ENCODE measurements at places on chromosomes 11 and 22.

GRCh38 chr11:83816572-83817187 is 530.5 kb upstream of the CCDC90B start:
- DNase-seq: no peak

GRCh38 chr11:66883016-66883965 is 26.4 kb downstream of the LRFN4 start:
- peak; percentile 61 for DNase-seq

DNA sequence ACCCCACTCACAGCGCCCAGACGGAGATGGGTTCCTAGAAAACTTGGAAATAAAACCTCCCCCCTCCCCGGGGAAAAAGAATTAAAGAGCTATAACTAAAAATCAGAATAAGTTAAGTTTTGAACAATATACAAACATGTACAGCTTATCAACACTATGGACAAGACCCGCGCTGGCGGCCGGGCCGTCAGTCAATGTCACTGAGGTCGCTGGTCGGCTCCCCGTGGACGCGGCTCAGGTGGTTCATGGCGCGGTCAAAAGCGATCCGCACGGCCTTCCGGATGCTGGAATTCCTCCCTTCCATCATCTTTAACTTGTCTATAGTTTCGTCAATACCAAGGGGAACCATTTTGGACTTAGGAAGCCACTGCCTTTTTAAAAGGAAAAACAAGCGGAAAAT is 53.6 kb downstream of the BRD1 start:
- no peak for DNase-seq

DNA sequence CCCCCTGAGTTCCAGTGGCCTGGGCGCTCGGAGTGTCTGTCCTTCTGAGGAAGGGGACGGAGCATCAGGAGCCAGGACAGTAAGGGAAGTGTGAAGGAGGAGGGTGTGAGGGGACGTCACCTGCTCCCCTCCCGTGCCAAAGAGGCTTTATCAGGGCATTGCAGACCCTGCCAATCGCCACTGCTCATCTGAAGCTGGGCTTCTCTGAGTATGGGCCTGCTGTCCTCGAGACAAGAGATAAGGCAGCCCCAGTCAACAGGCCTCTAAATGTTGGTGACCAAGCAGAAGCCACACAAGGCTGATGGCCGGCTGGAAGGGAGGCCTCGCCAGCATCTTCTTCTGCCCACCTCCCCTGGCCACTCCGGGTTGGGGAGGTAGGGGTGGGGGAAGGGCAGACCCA is 29.8 kb downstream of the LIF start:
- DNase-seq: no peak

GRCh38 chr22:45271667-45272201 is 13.0 kb upstream of the UPK3A start:
- no peak for DNase-seq

DNA sequence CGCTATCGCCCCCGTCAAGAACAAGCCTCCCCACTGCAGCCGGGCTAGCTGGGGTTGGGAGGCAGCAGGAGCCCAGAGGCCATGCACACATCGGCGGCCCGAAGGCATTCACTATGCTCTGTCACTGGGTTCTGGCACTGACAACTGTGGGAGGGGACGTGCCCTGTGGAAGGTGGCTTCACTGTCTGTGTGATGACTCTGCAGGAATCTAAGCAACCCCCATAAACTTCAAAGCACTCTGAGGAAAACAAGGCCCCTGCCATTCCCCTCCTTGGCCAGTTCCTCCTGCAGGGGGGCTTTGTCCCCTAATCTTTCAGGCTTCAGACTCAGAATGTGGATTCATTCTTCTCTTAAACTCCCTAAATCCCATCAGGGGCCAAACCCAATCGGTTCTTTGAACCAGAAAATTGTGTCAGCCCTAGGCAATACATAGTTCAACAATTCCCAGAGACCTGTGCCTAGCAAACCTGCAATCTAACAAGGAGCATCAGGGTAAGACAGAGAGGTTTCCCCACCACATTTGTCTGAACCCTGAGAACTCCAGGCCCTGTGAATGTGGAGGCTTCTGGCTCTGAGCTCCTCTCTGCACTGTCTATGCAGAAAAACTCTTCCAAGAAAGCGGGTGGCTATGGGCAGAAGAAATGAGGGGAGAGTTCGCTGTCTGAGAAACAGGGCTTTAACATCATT is 1477.2 kb downstream of the TBC1D22A start:
- DNase-seq: no peak

DNA sequence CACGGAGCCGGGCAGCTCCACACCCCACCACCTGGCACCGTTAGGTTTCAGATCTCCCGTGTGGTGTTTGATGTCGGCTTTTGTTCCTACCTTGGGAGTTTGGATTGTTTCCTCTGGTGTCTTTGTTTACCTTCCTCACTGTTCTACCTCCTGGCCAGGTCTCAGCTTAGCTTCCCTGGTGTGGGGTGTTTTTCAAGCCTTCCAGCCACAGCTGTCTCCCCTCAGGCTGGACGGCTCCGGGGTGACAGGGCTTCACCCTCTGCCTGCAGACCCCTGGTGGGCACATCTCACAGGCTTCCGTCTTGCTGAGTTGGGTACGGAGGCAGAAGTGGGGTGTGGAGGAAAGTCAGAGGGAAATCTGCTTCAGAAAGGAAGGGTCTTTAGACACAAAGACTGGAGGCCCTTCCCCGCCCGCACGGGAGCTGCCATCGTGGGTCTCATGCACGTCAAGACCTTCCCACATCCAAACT is 59.6 kb upstream of the EMID1 start:
- no peak for DNase-seq

DNA sequence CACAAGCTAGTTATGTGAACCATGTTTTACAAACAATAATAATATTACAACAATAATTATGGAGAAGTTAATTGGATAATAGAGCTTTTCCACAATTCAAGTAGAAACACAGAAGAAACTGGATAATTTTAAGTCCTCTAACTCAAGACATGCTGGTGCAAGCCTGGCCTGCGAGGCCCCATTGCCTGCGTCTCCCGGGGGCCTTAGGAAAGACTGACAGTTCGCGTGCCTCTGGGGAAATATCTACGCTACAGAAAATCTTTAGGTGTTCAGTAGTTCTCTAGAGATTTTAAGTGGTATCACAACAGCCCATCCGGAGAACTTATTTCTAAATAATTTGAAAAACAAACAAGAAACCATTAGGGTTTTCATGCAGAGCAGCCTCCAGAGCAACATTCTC is 23.2 kb downstream of the GAL start:
- DNase-seq: no peak

GRCh38 chr11:6565988-6566703 is 37.3 kb downstream of the RRP8 start:
- DNase-seq: no peak

GRCh38 chr22:40932396-40932795 is 18.8 kb upstream of the RBX1 start:
- DNase-seq: no peak

- no peak for DNase-seq
Observed at GRCh38 chr22:38774496-38775166, 18.8 kb upstream of the SUN2 start.

DNA sequence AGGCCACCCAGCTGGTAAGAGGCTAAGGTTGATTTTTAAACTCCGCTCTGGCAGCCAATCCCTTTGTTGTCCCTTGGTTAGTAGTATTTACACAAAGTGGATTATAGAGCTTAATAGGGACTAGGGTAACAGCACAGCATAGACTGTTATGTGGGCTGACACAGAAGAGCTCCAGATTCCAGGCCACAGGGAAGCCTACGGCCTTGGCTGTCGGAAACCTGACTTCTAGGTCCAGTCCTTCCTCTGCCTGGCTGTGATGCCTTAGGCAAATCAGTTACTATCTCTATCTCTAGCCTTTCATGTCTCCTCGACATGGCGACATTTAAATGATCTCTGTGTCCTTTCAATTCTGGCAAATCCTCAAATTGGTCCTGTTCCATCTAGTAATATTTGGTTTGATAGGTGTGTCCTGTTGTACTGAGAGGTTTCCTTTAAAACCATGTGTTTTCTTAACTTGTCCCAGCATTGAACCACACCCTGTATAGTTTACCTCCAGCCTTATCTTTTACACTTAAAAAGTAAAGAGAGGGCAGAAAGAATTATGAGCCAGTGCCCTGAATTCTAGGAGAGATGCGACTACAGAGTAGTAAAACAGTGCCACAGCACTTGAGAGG is 4.2 kb downstream of the MMP1 start:
- no peak for DNase-seq

GRCh38 chr11:74438681-74439080 is 28.7 kb downstream of the KCNE3 start:
- no peak for DNase-seq

- DNase-seq: no peak
Observed at GRCh38 chr11:76166314-76166713, 40.0 kb downstream of the WNT11 start.

- no peak for DNase-seq
Observed at GRCh38 chr22:34490886-34491285, 570.6 kb upstream of the LARGE1 start.

GRCh38 chr22:30869667-30870395 is 98.7 kb downstream of the MORC2 start:
- DNase-seq: no peak

DNA sequence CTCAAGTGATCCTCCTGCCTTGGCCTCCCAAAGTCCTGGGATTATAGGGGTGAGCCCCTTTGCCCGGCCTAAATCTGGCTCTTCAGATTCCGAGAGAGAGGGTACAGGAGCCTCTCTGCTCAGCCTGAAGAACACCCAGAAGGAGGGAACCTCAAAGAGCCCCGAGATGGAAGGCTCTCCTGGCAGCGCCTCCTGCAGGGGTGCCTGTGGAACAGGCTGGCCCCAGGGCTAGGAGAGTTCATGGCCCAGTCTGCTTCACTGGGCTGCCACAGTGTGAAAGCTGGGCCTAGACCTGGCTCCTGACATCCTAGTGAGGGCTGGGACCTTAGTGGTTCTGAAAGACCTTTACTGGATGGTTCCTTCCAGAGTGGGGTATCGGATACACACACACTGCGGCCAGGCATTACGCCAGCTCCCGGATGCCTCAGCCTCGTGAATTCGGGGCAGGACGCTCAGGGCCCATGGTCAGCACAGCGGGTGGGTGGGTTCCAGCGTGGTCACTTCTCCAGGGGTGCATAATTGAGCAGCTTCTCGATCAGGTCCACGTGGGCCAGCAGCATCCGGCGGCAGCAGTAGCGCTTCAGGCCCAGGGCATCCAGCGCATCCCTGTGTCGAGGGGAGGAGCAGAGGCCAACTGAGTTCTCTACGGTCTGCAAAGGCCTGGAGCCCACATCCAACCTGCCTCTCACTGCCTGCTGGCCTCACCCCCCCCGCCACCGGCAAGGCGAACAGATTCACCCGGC is 2.3 kb downstream of the POLR2L start:
- no peak for DNase-seq

DNA sequence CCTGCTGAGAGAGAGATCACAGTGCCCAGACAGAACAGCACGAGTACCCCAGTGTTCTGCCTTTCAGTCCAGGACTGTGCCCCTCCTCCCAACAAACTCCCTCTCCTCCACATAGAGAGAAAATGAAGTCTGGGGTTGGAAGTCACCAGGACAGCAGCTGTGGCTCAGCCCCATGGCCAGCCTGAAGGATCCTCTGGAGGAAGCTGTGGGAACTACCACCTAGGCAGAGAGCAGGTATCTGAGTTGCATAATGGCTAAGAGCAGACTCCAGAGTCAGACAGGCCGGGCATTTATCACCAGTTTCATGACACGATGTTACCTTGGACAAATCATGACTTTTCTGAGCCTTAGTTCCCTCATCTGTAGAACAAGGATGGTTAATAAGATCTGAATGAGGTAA is 61.2 kb upstream of the RRAS2 start:
- DNase-seq: no peak

DNA sequence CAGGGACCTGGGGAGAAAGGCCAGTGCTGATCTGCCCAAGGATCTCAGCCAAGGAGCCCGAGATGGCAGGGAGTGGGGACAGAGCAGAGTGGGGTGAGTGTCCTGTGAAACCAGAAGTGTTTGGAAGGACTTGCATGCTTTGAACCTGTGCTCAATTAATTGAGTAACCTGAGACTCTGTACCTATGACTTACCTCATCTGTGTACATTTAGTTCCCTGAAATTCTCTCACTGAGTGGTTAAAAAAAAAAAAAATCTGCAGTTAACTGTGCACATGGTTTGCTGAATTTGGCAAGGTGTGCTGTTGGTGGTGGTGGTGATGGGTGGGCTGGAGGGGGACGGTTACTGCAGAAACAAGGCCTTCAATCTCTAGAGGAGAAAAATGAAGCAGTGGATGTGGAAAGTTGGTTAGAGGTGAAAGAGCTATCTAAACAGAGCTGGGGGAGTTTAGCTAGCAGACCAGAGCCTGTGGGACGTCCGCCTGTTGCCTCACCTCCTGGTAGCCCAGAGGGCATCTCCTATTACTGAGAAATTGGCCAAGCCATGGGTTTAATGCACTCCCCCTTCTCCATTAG is 8.3 kb upstream of the SORL1-AS1 start:
- DNase-seq: no peak

GRCh38 chr11:45395421-45395820 is 109.3 kb upstream of the SYT13 start:
- no peak for DNase-seq

Measured in NCI-H187 (cell line).